ENCODE measurements at places on chromosomes 12 and 14. TPM values are rescaled to one million over a fixed set of nuclear protein-coding genes. Genes with fewer than 3 reads are reported as not detected.

GRCh38 chr14:92626041-92626440, 112.5 kb downstream of the RIN3 start:
- no peak for DNase-seq

- no peak for DNase-seq
Measured at GRCh38 chr12:114672817-114673168, 11.2 kb downstream of the TBX3 start.

HECTD4 gene
- 24.4 TPM for total RNA-seq

DNA sequence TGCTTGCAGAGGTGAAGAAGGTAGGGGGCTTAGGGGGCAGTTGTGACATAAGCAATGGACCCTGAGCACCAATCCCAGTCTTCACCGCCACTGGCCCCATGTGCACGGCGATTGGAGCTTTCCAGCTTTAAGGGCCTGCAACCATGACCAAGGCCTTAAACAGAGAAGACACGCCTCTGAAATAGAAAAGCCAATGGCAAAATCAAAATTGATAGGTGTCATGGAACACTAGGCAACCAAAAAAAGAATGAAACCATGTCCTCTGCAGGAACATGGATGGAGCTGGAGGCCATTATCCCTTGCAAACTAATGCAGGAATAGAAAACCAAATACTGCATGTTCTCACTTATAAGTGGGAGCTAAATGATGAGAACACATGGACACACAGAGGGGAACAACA, 146.3 kb downstream of the SCARB1 start:
- DNase-seq = no peak

- no peak for DNase-seq
Measured at GRCh38 chr14:93381644-93382043, 34.7 kb downstream of the COX8C start.

DNA sequence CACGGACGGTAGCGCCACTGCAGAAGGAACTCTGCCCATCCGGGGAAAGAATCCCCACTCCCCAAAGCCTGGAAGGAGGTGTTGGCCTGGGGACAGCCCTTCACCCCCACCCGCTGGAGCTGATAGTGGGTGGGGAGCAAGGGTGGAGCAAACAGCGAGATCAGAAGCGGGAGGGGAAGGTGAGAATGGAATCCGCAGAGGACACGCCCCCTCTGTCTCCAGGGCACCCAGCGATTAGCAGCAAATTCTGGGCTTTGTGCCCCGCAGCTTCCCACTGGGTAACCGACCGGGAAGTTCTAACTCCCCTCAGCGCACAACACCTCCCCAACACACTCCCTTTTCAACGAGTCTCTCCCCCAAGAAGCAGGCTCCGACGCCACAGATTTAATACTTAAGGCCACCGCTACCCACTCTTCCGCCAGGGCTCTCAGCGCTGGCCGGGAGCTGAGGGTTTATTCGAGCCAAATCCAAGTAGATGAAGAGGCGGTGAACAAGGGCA, 1.4 kb downstream of the SLC25A29 start:
- DNase-seq = peak; percentile 83

GRCh38 chr12:74152370-74152769, 385.3 kb upstream of the ATXN7L3B start:
- no peak for DNase-seq

- no peak for DNase-seq
Measured at GRCh38 chr12:47410862-47411261, 295.0 kb downstream of the RPAP3 start.

DNA sequence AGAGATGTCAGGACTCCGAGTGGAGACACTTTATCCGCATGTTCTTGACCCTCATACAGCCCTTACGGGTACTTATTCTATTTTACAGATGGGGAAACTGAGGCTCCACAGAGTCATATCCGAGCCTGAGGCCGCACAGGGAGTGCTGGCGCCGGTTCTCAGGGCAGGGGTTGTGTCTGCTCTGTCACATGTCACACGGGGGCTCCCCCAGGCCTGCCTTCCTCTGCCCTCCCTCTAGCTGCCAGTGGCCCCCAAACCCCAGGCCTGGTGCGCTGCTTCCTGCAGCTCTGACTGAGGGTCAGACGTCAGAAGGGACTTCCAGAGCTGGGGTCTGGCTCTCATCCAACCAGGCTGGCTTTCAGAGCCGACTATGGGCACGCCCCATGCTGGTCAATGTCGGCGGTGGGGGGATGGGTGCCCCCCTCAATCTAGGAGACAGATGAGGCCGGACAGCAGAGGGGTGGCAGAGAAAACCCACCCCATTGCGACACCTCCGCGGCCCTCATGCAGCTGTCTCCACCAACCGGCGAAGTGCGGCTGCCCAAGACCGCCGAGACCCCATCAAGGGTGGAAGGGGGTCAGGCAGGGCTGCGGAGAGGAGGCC, 811 bp upstream of the INF2 start:
- peak; percentile 69 for DNase-seq

DNA sequence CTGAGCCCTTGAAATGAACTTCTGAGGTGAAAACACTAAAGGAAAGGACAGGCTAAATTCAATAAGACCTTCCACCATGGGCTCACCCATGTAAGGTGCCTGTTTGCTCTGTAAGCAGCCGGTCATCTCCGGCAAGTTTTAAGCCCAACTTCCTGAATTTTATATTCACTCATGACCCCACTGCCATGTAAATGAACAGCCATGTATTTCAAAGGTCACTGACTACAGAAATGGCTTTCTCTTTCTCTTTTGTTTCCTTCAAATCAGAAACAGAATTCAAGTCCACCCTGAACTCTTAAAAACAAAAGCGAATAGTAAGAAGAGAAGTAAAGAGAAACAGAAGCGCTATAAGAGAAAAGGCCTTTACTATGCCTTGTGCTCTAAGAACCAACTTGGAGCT, 61.7 kb upstream of the OVCH1 start:
- DNase-seq = no peak

- DNase-seq = no peak
Measured at GRCh38 chr14:41872931-41873685, 266.4 kb downstream of the LRFN5 start.

DNA sequence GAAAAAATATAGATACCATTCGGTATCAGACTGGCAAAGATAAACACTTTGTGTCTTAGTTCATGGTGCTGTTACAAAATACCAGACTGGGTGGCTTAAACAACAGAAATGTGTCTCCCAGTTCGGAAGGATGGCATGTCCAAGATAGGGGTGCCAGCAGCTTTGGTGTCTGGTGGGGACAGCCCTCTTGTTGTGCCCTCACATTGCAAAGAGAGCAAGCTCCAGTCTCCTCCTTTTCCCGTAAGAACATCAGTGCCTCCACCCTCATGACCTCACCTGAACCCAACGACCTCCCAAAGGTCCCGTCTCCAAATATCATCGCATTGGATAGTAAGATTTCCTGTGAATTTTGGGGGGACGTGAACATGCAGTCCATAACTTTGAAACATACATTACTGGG, 12.4 kb downstream of the ZBTB42 start:
- peak; percentile 4 for DNase-seq

DNA sequence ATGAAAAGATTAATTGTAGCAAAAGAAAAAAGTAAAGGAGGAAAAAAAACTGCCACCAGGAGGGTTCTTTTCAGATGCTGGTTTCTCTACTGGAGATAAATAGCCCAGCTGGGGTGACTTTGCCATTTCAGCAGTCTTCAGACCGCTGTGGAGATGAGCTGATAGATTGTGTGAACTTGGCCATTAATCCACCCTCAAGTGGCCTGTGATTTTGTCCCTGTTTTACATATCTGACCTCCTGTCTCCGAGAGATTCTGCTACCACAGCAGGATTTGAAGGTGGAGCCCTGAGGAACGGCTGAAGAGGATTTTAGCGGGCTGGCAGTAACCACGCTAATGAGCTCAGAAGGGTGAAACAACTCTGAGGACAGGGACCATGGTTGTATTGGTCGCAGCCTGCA, 72.7 kb downstream of the WSCD2 start:
- DNase-seq = no peak

RDH12 gene
- not detected for total RNA-seq

GRCh38 chr12:31477687-31478086, 113.2 kb downstream of the DENND5B start:
- no peak for DNase-seq

CLEC1B gene
- not detected for total RNA-seq

DNA sequence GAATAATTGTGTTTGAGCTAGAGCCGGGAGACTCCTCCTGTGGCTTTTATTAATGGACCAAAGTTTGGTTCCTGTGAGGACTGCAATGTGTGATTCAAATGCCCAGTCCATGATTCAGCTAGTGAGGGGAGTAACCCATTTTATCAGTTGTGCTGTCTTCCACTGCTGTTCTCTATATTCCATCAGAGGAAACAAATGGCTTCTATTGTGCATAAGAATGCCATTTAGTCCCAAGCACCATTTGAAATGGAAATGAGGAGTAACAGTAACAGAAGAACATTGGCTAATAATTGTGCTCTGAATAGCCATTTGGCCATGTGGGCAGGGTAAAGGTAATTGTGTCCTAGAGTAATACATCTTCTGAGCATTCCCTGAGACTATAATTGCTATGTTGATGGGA, 642.7 kb downstream of the DIO2 start:
- DNase-seq = no peak

TAC3 gene
- not detected for total RNA-seq

ACTR6 gene
- total RNA-seq = 19.7 TPM

- no peak for DNase-seq
Measured at GRCh38 chr12:48423171-48423570, 49.2 kb upstream of the ANP32D start.

TMTC1 gene
- 49.0 TPM for total RNA-seq

DNA sequence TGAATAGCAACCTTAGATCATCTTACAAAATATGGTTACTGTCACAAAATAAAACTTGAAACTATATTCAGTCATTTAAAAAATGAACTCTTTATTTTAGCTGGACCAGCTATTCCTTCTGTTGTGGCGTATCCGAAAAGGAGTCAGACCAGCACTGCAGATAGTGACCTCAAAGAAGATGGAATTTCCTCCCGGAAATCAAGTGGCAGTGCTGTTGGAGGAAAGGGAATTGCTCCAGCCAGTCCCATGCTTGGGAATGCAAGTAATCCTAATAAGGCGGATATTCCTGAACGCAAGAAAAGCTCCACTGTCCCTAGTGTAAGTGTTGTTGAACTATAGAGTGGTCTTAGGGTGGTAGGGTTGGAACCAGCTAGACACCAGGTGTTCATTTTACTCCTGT, 47.7 kb downstream of the CKB start:
- no peak for DNase-seq

TCL1B gene
- not detected for total RNA-seq

DNA sequence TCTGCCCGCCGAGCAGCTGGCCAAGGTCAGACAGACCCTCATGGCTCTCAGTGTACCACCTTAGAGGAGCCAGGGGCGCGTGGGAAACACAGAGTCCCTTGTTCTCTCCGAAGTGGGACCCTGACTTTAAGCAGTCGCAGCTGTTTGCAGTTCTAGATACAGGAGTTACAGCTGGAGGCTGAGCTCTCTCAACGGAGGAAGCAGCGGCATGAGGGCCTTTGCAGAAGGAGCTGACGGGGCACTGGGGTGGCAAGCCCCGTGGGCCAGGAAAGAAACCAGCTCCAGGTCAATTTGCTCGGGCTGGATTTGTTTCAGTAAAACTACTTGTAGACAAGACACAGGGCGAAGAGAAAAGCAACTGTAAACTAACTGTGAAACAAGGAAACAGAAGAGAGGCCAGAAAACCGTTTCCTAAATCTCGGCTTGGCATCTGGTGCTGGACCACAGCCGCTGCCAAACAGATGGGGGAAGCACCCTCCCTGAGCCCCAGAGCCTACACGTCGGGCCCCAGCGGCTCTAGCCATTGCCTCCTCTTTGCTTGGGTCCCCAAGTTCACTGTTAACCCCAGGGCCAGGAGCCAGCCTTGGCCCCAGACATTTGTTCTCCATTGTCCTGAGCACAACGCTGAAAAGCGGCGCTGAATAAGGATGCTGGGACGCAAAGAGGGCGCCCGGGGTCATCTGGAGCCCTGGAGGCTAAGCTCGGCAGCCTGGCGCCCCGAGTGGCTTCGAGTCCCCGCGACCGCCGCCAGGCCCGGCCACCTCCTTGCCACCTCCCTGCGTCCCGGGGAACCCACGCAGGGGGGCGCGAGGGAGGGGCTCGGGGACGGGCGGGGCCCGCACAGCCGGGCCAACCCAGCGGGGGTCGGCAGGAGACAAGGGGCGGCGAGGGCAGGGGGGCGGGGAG, 914 bp upstream of the PACS2 start:
- peak; percentile 59 for DNase-seq

GRCh38 chr12:106866426-106867080, 89.2 kb upstream of the TMEM263 start:
- no peak for DNase-seq

DNA sequence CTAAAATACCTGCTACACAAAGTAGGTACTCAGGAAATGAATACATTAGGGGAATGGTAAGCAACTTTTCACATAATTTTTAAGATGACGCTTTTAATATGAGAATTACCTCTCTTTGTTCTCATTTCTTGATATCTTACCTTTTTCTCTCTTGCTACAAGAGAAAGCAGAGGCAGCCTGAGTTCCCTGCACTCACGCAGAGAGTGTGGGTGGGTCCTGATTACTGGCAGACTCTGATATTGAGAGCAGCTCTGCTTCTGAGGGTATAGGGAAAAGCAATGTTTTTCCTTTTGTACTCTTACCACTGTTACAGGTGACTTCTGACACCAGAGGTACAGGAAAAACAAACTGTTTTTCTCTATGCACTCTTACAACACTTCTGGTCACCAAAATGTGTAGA, 420.2 kb upstream of the TMTC1 start:
- DNase-seq = no peak

DBX2 gene
- 0.50 TPM for total RNA-seq

GRCh38 chr12:65948320-65949008, 124.2 kb downstream of the HMGA2 start:
- peak; percentile 78 for DNase-seq

GRCh38 chr14:92263681-92264080, 59.3 kb upstream of the SLC24A4 start:
- no peak for DNase-seq

DNA sequence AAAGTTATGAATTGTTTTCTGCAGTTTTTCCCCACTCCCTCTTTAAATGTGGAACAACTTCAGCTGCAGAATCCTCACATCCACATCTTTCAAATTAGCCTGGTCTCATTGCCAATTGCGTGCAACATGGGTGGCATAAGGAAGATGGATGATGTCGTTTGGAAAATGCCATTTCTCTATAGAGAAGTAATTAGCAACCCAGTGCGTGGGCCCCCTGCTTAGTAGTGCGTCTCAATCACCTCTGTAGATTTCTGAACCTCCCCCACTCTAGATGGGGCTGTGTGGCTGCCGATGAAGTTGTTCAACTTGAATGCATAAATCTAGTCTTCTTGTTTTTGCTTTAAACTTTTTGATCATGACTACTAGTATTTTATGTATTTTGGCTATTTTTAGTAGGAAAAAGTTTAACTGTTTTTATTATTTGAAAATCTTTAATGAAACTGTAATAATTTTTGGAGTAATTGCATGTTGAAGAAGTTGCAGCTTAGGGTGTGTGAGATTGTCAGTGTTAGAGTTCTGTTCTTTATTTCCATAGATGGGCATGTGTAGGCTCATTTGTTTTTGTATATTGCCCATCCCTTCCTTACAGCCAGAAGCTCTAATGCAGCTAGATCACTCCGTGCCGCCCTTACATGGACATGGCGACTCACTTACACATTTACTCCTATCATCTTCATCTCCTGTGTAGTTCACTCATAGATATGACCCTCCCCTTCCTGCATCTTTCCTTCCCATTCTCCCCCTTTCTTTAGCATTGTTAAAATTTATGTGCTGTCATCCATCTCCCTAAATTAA, 358.2 kb downstream of the DIO2 start:
- no peak for DNase-seq

GRCh38 chr14:101584055-101584859, 23.0 kb downstream of the DIO3 start:
- no peak for DNase-seq

TAS2R7 gene
- total RNA-seq = not detected

- no peak for DNase-seq
Measured at GRCh38 chr12:112759786-112760185, 31.8 kb upstream of the RPH3A start.

GRCh38 chr12:81627336-81628189, 131.6 kb downstream of the PPFIA2 start:
- no peak for DNase-seq

Data from left cardiac atrium (tissue), 4 donors.